CD4-positive, alpha-beta memory T cell (primary cell): ENCODE measurements at places on chromosomes 2 and 18. TPM values are rescaled to one million over a fixed set of nuclear protein-coding genes. Genes with fewer than 3 reads are reported as not detected.

- DNase-seq = no peak
These were observed 58.7 kb downstream of the ZNF516 start for GRCh38 chr18:76436342-76436741.

GRCh38 chr2:182545420-182546167, 118.8 kb upstream of the PDE1A start:
- no peak for DNase-seq

DNA sequence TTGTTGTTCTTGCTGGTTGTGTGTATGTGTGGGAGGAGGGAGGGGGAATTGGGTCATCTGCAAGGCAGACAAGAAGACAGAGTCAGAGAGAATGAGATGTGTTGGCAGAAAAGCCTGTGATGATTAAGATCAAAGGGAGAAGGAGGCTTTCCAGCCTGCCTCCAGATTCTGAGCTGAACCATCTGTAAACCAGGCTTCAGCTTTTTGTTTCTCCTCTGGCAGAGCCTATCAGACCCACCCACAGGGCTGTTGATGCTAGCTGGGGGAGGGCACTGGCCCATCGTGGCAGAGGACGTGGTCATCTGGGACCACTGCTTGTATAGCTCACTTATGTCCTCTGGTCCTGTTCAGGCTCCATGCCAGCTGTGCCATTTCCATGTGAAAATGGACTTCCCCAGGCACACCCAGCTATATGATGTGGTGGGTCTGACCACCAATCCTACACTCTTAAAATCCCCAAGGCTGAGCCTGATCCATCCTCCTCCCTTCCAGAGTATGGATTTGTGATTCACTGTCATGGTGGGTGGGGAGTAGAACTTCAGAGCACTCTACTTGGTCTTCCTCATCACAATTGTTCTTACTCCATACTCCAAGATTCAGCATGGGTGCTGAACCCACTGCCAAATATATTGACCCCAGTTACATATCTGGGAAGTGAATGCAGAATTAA, 27.8 kb upstream of the COL6A3 start:
- DNase-seq = peak; percentile 55

DNA sequence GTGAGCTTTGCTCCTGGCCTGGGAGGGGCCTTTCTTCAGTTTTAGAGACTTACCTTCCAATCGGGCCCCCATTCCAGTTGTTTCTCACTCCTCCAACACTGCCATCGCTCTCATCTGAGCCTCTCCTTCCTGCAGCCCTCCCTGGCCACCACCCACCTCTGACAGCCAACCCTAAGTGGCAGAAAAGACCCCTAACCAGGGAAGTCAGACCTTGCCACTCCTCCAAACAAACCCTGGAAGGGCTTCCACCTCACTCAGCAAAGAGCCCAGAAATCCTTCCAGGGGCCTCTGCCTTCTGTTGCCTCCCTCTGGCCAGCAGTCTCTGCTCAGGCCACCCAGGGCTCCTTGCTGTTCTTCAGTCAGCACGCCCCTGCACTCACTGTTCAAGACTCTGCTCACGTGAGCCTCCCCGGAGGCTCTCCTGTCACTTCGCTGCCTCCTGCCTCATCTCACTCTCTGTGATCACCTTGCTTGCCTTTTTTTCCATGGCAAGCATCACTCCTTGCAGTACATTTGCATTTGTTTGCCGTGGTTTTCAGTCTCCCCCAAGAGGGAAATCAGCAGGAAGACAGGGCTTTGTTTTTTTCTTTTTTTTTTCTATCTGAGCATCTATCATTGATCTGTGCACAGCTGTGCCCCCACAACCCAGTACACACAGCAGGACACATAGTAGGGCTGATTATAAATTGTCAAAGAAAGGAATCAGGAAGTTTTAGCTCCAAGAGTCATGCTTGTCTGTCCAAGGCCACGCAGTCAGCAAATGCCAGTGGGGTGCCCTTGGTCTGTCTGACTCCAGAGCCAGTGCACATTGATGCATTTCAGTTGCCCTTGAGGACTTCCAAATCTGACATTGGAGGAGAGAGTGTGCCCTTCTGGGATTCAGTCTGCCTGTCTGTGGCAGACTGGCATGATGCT, 83.9 kb downstream of the INHBB start:
- no peak for DNase-seq

- DNase-seq = no peak
These were observed 22.5 kb upstream of the POLE4 start for GRCh38 chr2:74935975-74936391.

The REL gene
- 12.3 TPM for polyA plus RNA-seq

The KIAA2012 gene
- not detected for polyA plus RNA-seq

The CFAP221 gene
- polyA plus RNA-seq = not detected

The ALPI gene
- polyA plus RNA-seq = not detected
